Activated naive CD4-positive, alpha-beta T cell treated with anti-CD3 and anti-CD28 coated beads, Interleukin-2, amount 10 ng/mL, durations not matched to agents 7 days and 5 days (primary cell): ENCODE measurements at places on chromosomes 3 and 15.

GRCh38 chr3:121274411-121274810 lies 271.4 kb downstream of the POLQ start:
- no peaks in the 10 kb centered on the region for H3K36me3 ChIP-seq
- no peaks in the 10 kb centered on the region for H3K4me1 ChIP-seq
- H3K27me3 ChIP-seq: no peaks in the 10 kb centered on the region
- DNase-seq: no peak
- H3K27ac ChIP-seq: no peak overlapping the region
- H3K4me3 ChIP-seq: no peak overlapping the region

GRCh38 chr3:16886303-16886683 lies 1.5 kb downstream of the PLCL2 start:
- H3K4me1 ChIP-seq: peaks cover 56% of the 10 kb centered on the region
- peaks cover 4% of the 10 kb centered on the region for H3K27me3 ChIP-seq
- peaks cover 28% of the 10 kb centered on the region for H3K36me3 ChIP-seq
- peak; percentile 56 for DNase-seq
- H3K27ac ChIP-seq: peak overlapping the region; percentile 95

DNA sequence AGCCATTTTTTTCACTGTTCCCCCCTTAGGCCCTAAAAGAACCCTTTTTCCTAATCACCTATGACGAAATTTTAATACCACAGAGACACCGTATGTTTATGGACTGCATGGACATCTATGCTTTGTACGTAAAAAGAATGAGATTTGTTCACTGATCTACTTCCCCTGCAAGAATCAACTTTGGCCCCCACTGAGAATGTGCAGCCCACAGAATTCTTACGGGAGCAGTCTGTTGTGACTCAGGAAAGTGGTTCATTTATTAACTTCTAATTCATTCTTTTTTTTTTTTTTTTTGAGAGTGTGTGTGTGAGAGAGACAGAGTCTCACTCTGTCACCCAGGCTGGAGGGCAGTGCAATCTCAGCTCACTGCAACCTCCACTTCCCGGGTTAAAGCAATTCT lies 17.6 kb downstream of the EIF4E3 start:
- no peaks in the 10 kb centered on the region for H3K27me3 ChIP-seq
- DNase-seq: no peak
- no peak overlapping the region for H3K4me3 ChIP-seq
- H3K36me3 ChIP-seq: peaks cover 68% of the 10 kb centered on the region
- H3K4me1 ChIP-seq: peaks cover 81% of the 10 kb centered on the region

DNA sequence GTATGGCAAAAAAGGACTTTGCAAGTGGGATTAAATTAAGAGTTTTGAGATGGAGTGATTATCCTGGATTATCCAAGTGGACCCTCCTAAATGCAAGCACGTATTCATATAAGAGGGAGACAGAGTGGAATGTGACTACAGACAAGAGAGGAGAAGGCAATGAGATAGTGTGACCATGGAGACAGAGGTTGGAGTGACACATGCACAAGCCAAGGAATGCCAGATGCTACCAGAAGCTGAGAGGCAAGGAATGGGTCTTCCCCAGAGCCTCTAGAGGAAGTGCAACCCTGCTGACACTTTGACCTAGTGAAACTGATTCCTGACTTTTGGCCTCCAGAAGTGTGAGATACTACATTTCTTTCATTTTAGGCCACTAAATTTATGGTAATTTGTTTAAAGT lies 117.2 kb downstream of the UACA start:
- no peak overlapping the region for H3K27ac ChIP-seq
- H3K36me3 ChIP-seq: no peaks in the 10 kb centered on the region
- no peaks in the 10 kb centered on the region for H3K4me1 ChIP-seq
- DNase-seq: no peak

DNA sequence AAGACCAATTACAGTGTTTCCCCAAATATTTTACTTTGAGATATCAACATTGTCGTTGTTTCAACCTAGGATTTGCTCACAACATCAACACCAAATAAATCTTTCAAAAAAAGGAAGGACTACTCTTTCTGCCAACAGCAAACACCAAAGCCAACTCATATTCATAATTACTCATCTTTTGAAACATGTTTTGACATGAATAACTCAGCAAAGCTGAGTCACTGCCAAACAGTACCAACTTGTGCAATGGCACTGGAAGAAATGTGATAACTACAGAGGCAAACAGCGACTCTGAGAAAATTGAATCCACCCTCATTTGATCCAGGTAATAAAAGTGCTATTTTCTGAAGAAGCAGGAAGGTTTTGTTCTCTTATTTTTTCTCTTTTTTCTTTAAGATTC lies 67.2 kb downstream of the PEX5L start:
- DNase-seq: no peak
- no peaks in the 10 kb centered on the region for H3K36me3 ChIP-seq
- no peak overlapping the region for H3K27ac ChIP-seq
- H3K4me3 ChIP-seq: no peak overlapping the region

- H3K4me1 ChIP-seq: peaks cover 34% of the 10 kb centered on the region
- H3K4me3 ChIP-seq: peak overlapping the region; percentile 21
Observed at GRCh38 chr15:34984889-34985630, 3.0 kb downstream of the ZNF770 start.

- no peak for DNase-seq
- peaks cover 6% of the 10 kb centered on the region for H3K4me1 ChIP-seq
- H3K27ac ChIP-seq: peak overlapping the region; percentile 10
- H3K4me3 ChIP-seq: no peak overlapping the region
- peaks cover 100% of the 10 kb centered on the region for H3K27me3 ChIP-seq
Observed at GRCh38 chr15:52794665-52795463, 4.7 kb upstream of the ONECUT1 start.

DNA sequence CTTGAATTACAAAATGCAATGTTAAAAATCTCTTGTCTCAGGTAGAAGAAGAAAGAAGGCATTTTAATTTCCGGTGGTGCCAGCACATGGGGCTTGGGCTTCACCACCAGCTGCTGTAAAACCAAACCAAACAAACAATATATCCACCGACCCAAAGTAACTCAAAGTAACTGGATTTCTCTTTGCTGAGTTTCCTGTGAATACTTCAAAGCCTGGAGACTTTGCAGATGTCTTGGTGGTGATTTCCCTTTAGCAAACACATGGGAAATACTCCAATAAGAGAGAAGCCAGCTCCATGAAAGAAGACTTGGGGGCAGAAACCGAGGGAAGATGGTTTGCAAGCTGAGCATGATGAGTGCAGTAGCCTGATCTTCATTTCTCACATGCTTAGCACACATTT lies 62.6 kb downstream of the EIF4E3 start:
- H3K27me3 ChIP-seq: no peaks in the 10 kb centered on the region
- H3K4me3 ChIP-seq: no peak overlapping the region
- no peak for DNase-seq

DNA sequence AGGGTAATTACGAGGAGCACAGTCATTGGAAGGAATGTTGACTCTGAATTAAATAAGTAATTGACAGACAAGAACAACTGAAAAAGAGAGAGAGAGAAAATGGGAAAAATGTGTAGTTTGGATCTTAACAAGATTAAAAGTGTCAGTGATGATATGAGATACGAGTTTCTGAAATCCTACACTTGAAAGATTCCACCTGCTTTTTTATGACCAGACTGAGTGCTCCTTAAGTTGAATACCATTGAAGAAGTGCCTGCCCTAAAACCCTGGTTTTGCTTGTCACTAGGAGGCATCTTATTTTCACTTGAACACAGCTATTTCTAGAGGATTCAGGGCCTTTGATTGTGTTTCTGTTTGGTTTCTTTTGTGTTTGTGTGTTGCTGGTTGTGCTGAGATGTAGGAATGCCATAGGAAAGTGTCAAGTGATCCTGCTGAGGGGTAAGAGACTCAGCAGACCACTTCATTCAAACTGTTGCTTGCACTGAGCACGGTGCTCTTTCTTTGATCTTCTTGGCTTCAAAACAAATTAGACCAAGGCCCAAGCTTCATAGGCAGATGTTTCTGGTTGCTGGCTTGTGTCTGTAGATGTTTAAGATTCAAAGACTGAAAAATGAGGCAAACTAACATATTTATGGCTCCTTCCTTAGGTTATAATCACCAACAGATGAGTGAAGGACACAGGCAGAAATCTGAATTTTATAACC lies 17.2 kb upstream of the ABHD10 start:
- no peaks in the 10 kb centered on the region for H3K27me3 ChIP-seq
- no peak overlapping the region for H3K4me3 ChIP-seq
- no peaks in the 10 kb centered on the region for H3K4me1 ChIP-seq
- H3K36me3 ChIP-seq: no peaks in the 10 kb centered on the region
- H3K27ac ChIP-seq: no peak overlapping the region

- no peak overlapping the region for H3K4me3 ChIP-seq
- peaks cover 69% of the 10 kb centered on the region for H3K4me1 ChIP-seq
- peaks cover 13% of the 10 kb centered on the region for H3K36me3 ChIP-seq
Observed at GRCh38 chr3:151226825-151227224, 23.8 kb upstream of the GPR171 start.

GRCh38 chr3:75342425-75342824 lies 321.7 kb upstream of the FRG2C start:
- H3K27me3 ChIP-seq: no peaks in the 10 kb centered on the region
- no peak overlapping the region for H3K27ac ChIP-seq
- no peaks in the 10 kb centered on the region for H3K4me1 ChIP-seq
- H3K36me3 ChIP-seq: no peaks in the 10 kb centered on the region
